ENCODE measurements at places on chromosomes 16 and 17. TPM values are rescaled to one million over a fixed set of nuclear protein-coding genes. Genes with fewer than 3 reads are reported as not detected.

C17orf100 gene
- polyA plus RNA-seq: 2.0 TPM

NUPR1 gene
- polyA plus RNA-seq: 28.5 TPM

FNDC8 gene
- polyA plus RNA-seq: not detected

CCL4 gene
- 17.2 TPM for polyA plus RNA-seq

LRRC37B gene
- polyA plus RNA-seq: 16.3 TPM

CHAD gene
- 0.29 TPM for polyA plus RNA-seq

ZNF629 gene
- polyA plus RNA-seq: 8.2 TPM

BCL6B gene
- polyA plus RNA-seq: 6.2 TPM

TUBG1 gene
- 11.3 TPM for polyA plus RNA-seq

SERPINF2 gene
- 1.7 TPM for polyA plus RNA-seq

EDC4 gene
- 37.9 TPM for polyA plus RNA-seq

GLYR1 gene
- polyA plus RNA-seq: 36.9 TPM

DRG2 gene
- polyA plus RNA-seq: 34.7 TPM

GRAPL gene
- 1.0 TPM for polyA plus RNA-seq

TUBG2 gene
- polyA plus RNA-seq: 21.5 TPM

Data from ovary (tissue), 10 donors.